Activated T-helper 1 cell treated with Interleukin-2 at 50 U/mL for 16 hours (primary cell): ENCODE measurements at places on chromosomes 5 and 9.

- no peak for DNase-seq
These were observed 51.4 kb upstream of the NCS1 start for GRCh38 chr9:130120832-130121231.

- DNase-seq: no peak
These were observed 15.5 kb upstream of the NCS1 start for GRCh38 chr9:130156672-130157071.

- no peak for DNase-seq
These were observed 581.5 kb upstream of the DAB2 start for GRCh38 chr5:40006260-40006659.

DNA sequence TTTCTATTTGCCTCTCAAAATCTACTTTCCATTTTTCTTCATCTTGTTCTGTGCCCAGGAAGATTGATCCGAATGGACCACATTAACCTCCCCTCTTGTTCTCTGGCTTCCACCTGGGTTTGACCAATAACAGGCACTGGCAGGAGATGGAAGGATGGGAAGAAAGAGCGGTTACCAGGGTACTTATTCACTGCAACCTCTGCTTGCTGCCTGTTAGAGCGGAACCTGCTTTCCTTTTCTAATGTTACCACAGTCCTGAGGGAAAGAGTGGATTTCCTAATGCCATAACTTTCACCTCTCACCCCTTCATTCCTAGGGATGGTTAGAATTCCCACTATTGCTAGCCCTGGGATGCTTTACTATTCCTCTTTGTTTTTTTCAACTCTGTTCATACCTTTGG is 262.1 kb downstream of the RFX3 start:
- DNase-seq: no peak

DNA sequence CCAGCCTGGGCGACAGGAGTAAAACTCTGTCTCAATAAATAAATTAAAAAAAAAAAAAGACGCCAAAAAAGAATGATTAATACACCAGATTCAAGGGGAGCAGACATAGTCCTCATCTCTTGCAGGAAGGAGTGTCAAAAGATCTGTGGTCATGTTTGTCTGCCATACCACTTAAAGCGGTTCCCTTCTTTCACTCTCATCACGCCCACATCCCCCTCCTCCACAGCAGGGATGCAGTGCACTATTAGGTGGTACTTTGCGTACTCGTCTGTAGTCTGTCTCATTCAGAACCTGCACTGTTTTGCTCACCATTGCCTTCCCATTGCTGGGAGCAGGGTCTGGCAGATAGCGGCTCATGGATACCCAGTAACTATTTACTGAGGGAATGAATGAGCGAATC is 11.2 kb downstream of the CDHR2 start:
- DNase-seq: no peak

DNA sequence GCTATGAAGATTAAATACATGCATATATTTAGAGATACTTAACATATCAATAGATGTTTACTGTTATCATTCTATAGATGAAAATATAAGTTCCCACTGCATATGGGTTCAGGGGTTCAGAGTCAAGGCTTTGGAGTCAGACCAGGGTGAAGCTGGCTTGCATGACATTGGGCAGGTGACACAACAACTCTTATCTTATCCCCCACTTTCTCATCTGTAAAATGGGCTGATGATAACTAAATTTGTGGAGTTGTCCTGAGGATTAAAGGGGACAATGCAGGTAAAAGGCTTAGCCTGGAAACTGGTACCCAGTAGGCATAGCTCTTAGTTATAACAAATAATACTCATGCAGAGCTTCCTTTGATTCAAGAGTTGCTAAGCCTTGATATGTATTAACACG is 72.6 kb upstream of the BRINP1 start:
- DNase-seq: no peak
